ENCODE measurements at places on chromosomes 11 and 22.
A peak's percentile ranks its signal among the peaks of the same experiment; 100 is the strongest.

DNA sequence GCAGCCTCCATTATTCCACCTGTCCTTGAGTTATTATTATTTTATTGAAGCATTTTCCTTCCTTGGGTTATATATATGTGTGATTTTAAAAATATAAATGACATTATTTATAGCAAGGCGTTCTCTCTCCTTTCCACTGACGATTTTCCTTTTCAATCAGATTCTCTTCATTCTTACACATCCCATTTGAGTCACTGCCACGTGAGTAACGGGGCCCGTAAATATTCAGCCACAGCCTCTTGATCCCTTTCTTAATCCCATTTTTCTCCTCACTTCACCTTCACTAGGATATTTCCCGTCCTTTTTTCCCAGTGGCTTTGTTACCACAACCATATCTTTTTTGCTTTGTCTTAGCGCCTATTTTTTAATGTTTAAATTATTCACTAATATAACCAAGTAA lies 396.2 kb downstream of the NTM start:
- no peak for DNase-seq

DNA sequence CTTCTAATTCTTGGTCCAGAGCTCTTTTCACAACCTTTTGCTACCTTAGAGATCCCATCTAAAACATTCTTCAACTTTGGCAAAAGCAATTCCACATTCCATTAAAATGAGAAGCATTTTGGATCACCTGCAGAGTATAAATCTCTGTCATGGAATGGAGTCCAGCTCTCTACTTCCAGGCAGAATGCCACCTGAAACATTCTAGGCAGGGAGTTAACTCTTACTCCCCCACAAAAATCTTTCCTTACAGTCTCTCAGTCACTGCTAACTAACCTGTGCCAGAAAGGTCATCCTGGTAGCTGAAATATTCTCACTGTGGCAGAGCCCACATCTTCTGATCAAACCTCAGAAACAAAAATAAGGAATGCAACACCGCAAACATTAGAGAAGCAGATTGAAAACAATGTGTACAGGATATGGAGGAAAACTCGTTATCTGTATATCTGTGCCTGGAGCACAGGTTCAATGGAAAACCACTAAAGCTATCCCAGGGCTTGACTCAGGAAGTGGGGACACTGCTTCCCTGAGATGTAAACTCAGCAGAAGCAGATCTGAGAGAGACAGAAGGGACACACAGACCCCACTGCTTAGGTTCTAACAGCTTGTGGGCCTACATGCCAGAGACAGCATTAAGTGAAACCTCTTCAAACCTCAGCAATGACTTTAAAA lies 78.9 kb downstream of the KCNC1 start:
- DNase-seq: no peak

GRCh38 chr11:122213171-122213570 lies 97.2 kb upstream of the BLID start:
- DNase-seq: no peak

GRCh38 chr11:78424334-78425270 lies 7.0 kb upstream of the GAB2 start:
- no peak for DNase-seq

GRCh38 chr22:49525801-49526535 lies 301.7 kb downstream of the BRD1 start:
- no peak for DNase-seq

GRCh38 chr22:30159561-30160353 lies 79.5 kb downstream of the HORMAD2 start:
- peak; percentile 82 for DNase-seq

GRCh38 chr22:43270314-43270908 lies 72.8 kb downstream of the SCUBE1 start:
- no peak for DNase-seq

GRCh38 chr11:2690596-2691354 lies 9.0 kb downstream of the KCNQ1OT1 start:
- DNase-seq: no peak

GRCh38 chr11:44899959-44900358 lies 50.7 kb downstream of the TP53I11 start:
- peak; percentile 35 for DNase-seq

DNA sequence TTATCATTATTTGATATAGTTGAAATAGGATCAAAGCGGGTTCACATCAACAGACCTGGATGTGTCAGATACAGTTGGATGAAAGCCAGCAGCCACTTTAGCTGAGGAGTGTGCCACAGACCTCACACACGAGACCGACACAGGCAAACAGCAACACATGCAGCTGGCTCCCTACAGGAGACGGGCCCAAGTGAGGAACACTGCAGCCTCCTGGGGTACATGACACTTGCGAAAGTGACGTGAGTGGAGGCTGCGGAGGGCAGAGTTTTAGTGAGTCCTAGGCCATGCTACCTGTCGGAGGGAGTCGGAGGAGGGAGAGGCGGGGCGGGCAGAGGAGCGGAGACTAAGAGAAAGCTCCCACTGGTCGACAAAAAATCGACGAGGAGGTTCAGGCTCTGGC lies 100.9 kb upstream of the BID start:
- DNase-seq: no peak

DNA sequence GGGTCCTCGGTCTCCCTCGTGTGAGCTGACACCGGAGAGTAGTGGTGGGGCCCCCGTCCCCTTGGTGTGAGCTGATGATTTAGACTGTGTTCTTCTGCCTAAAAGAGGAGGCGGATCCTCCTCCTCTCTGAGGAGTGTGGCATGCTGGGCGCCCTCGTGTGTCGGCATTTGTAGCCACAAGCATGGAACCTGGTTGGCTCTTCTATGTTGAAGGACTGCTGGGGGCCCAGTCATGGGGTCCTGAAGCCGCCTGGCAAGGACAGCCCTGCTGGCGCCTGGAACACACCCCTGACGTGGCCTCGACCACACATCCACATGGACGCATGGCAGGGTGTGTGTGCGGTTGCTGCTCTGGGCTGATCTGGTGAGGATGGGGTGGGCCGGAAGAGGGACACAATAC lies 50.2 kb downstream of the AP2A2 start:
- peak; percentile 44 for DNase-seq

DNA sequence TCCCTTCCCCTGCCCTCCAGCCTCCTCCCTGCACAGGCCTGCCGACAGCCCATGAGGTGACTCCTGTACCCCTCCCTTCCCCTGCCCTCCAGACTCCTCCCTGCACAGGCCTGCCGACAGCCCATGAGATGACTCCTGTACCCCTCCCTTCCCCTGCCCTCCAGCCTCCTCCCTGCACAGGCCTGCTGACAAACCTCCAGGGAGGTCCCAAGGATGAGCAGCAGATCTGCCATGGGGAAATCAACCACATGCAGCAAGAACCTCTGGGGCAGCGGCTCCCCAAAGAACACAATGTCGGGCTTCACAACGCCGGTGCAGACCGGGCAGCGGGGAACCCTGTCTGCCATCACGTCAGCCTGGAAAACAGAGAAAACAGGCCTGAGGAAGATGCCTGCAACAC lies 12.3 kb downstream of the SIRT3 start:
- DNase-seq: no peak

DNA sequence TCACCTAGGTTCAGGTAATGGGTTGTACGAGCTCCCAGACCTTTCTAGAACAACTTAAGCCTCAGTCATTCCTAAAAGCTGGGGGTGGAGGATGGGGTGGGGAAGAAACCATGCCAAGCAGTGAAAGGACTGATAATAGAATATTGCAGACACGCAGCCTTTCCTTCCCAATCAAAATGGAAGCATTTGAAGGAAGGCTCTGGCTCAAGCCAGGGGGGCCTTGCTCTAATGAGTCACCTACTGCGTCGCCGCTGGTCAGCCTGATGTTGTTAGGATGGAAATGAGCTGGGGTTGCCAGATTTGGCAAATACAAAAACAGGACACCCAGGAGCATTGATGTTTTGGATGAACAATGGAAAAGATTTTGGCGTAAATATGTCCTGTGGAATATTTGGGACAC lies 6.2 kb downstream of the SYT12 start:
- peak; percentile 22 for DNase-seq

DNA sequence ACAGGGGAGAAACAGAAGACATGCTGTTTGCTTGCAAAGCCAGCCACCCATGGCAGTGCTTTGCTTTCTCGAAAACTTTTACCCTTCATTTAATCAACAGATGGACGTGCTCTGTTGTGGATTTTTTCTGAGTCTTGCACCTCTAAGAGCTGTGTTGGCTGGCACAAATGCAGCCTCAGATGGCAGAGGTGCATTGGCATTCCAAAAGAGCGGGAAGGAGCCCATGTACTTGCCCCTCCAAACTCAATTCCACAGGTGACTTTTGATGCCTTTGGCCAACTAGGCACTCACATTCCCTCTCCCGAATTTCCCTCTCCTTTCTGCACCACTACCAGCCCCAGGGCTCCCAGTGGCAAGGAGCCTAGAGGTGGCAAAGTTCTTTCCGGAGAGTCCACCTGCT lies 1.2 kb downstream of the KIRREL3 start:
- DNase-seq: no peak

DNA sequence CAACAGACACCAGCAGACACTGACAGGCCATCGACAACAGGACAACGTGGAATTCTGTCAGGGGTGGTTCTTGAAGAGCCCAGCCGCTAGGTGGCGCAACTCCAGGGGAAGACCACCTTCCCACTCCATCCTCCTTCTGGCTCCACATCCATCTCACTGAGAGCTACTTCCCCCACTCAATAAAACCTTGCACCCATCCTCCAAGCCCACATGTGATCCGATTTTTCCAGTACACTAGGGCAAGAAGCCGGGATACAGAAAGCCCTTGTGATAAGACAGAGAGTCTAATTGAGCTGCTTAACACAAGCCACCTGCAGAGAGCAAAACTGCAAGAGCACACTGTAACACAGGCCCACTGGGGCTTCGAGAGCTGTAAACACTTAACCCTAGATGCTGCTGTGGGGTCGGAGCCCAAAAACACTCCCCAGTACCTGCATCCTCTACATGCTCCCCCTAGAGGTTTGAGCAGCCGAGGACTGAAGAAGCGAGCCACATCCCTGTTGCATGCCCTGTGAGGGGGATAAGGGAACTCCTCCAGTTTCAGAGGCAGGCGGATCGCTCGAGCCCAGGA lies 11.5 kb upstream of the RAB39A start:
- DNase-seq: no peak

DNA sequence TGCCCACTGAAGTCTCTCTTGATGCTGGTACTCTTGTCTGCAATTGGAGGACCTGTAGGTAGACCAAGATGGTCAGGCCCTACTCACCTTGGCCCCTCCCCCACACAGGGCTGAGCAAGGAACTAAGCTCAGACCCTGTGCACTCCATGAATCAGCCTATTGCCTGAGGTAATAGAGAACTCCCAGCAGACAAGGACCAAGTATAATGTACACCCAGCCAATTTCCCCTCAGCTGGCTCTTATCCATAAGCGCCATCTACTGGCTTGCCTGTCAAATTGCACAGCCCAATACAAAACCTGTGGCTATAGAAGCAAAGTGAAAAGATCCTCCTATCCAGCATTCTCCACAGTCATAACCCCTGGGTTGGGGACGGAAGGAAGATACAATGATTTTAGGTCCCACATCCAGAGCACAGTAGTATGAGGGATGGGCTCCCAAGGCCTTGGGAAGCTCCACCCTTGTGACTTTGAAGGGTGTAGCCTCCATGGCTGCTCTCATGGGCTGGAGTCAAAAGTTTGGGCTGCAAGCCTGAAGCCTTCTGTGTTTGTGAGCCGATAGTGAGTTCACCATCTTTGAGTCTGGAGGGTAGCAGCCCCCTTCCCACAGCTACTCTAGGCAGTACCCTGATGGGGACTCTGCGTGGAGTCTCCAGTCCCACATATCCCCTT lies 56.0 kb downstream of the GLYATL2 start:
- DNase-seq: peak; percentile 32

DNA sequence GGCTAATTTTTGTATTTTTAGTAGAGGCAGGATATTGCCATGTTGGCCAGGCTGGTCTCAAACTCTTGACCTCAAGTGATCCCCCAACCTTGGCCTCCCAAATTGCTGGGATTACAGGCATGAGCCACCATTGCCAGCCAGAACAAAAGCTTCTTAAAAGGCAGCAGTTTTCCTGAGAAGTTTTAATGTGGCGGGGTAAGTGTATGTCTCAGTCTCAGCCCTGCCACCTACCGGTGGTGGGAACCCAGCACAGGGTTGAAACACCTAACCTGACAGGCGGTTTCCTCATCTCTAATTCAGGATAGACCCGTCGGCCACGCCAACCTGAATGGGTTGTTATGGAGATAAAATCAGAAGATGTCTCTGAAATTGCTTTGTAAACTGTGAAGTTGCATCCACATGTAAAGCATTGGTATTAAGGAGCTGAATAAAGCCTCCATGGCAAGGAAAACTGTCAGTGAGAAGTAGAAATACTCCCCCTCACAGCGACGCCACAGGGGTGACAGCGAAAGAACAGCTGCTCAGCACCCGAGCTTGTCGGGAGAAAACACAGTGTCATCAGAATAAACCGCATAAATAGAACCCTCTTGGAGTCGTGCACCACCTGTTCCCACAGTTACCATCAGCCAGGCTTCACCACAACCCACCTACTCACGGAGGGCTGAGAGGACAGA lies 165.9 kb upstream of the NCAM1 start:
- peak; percentile 26 for DNase-seq

DNA sequence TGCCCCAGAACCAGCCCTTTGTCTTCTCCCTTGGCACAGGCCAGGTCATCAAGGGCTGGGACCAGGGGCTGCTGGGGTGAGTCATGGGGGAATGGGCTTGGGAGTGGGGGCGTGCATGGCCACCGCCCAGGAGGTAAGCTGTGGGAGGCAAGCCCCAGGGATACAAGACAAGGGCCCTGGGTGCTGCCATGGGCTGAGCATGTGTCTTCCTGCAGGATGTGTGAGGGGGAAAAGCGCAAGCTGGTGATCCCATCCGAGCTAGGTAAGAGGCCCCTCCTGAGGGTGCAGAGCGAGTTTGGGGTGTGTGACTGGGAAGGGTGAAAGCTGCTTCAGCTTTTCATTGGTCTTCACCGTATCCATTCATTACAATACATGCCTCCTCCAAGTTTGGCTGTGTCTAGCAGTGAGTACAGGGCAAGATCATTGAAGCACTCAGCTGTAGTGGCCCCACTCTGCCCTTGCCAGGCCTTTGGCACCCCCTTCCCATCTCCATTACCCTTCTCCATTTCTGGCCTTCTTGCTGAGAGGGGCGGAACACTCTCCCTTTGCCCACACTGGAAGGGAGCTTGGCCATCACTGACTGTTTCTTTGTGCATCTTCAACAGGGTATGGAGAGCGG lies 2.5 kb downstream of the FKBP2 start:
- DNase-seq: no peak

DNA sequence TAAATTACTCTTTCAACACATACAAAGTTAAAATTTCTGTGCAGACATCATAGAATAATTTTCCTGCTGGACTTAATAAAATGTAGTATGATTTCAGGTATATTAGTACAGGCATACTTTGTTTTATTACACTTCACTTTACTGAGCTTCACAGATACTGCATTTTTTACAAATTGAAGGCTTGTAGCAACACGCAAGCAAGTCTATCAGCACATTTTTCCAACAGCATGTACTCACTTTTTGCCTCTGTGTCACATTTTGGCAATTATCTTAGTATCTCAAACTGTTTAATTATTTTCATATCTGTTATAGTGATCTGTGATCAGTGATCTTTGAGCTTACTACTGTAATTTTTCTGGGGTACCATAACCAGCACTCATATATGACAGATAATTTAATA lies 44.5 kb downstream of the BBOX1 start:
- DNase-seq: no peak

DNA sequence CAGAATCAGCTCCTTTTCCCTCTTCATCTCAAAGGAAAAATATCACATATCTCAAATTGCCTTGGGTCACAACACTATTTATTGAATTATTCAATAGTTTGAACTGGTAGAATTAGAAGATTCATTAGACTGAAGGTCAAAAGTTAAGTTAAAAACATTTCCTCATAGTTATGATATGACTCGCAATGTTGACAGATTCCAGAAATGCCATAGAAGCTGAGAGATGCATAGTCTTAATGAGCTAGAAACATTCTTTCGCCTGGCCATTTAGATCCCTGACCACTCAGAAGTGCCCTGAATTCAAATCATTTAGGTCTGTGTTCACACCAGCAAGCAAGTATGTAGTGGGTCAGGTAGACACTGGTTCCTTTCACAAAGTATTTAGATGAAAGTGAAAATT lies 44.4 kb downstream of the FAT3 start:
- peak; percentile 52 for DNase-seq
